ENCODE measurements at places on chromosomes 3 and 15.

DNA sequence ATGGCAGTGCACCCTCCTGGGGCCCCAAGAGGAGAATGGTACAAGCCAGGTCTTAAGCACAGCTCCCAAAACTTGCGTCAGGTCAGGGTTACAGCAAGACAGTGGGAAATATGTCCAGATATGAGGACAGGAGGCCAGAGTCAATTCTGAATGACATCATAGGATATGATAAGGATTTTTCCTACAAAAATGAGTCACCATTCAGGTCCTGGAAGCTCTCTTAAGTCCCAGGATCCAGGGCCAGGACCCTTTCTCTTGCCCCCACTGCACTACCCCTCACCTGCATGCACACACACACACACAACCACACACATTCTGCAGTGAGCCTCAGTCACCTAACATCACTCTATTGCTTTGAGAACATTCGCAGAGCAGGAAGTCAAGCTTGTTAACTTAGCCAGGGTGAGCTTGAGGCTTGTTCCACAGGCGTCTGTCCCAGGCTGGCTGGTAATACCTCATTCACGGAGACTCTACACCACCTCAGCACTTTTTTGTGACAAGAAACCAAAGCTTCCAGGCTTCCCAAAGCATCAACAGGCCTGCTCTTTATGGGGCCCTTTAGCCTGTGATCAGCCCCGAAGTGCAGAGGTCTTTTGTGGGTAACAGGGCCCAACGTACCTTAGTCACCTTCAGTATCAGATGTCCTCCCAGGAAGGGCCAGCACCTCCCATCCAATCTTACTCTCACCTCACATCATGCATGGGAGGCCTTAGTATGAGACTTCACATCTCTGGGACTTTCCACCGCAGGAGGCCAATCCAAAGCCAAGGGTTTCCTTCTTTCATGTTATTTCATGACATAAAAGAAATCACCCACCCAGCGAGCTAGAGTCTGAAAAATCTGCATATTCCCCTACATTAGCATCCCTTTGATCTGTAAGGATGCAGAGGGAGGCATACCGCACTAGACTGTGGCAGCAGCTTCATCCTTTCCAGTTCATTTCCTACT, 74.0 kb upstream of the LIPC start:
- DNase-seq, result no peak

- DNase-seq, result no peak
These were observed 146.1 kb upstream of the SLC24A5 start for GRCh38 chr15:47974724-47975123.

DNA sequence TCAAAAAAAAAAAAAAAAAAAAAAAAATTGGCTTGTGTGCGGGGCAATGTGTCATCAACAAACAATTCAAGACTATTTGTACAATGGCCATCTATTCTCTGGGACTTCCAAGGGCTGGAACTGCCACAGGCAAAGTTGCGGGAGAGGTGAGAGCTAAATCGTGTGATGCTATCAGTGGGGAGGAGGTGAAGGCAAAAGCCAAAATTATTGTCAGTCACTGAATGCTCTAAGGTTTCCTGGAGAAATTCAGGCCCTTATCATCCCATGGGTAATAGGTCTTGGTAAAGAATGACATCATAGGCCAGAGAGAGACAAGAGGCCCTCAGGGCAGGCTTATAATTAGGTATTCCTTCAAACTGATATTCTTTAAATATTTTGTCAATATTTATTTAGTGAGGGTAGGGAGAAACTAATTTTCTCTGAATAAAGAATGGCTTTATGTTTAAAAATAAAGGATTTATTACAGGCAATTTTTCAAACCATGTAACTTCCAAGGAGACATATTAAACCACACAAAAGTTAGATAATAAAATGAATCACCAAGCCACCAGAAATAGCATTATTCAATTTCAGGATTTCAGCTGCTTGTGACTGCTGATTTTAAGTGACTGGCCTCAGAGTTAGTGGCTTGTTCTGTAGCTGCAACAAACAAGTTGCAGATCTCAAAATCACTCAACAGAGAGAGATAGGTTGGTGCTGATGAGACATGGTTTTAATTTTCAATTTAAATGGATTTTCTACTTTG, 226.3 kb upstream of the MRPL3 start:
- DNase-seq, result no peak

DNA sequence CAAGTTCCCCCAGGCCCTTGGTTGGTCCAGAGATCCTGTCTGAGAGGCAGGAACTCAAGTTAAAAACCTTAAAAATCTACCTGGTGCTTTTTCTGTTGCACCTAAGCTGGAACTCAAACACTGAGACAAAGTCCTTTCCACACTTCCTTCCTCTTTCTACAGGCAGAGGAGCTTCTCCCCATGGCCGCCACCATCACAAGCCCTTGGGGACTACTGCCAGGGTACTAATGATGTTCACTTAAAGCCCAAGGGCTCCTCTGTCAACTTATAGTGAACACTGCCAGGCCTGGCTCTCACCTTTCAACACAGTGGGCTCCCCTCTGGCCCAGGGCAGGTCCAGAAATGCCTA, 26.0 kb downstream of the TM4SF18 start:
- DNase-seq, result no peak

GRCh38 chr15:93932164-93932776, 299.1 kb upstream of the MCTP2 start:
- no peak for DNase-seq

DNA sequence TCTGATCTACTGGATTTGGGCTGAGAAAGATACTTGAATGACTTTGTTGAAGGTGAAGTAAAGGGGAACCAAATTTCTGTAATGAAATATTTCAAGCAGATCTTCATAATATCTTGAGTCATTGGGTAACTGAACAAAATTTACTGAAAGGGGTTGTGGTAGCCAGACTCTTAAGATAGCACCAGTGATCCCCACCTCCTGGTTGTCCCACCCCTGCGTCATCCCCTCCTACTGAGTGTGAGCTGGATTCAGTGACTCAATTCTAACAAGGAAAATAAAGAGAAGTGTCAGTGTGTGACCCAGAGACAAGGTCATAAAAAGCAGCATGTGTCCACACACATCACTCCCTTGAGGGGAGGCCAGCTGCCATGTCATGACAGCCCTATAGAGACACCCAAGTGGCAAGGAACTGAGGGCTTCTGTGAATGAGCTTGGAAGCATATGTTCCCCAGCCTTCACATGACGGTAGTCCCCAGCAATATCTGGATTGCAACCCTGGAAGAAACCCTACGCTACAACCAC, 107.1 kb downstream of the MECOM start:
- DNase-seq, result no peak
